ENCODE measurements at places on chromosomes 7 and 10.

GRCh38 chr10:22230158-22230833 is 12.5 kb upstream of the EBLN1 start:
- no peak for DNase-seq

DNA sequence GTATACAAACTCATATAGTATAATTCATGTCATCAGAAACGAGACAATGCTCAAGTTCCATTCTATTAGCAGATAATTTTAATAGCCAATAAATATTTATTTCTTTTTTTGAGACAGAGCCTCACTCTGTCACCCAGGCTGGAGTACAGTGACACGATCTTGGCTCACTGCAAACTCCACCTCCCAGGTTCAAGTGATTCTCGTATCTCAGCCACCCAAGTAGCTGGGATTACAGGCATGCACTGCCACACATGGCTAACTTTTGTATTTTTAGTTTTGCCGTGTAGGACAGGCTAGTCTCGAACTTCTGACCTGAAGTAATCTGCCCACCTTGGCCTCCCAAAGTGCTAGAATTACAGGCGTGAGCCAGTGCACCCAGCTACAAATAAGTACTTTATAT is 45.7 kb downstream of the ORC5 start:
- DNase-seq, result no peak

GRCh38 chr10:107611115-107611514 is 446.6 kb upstream of the SORCS1 start:
- no peak for DNase-seq

DNA sequence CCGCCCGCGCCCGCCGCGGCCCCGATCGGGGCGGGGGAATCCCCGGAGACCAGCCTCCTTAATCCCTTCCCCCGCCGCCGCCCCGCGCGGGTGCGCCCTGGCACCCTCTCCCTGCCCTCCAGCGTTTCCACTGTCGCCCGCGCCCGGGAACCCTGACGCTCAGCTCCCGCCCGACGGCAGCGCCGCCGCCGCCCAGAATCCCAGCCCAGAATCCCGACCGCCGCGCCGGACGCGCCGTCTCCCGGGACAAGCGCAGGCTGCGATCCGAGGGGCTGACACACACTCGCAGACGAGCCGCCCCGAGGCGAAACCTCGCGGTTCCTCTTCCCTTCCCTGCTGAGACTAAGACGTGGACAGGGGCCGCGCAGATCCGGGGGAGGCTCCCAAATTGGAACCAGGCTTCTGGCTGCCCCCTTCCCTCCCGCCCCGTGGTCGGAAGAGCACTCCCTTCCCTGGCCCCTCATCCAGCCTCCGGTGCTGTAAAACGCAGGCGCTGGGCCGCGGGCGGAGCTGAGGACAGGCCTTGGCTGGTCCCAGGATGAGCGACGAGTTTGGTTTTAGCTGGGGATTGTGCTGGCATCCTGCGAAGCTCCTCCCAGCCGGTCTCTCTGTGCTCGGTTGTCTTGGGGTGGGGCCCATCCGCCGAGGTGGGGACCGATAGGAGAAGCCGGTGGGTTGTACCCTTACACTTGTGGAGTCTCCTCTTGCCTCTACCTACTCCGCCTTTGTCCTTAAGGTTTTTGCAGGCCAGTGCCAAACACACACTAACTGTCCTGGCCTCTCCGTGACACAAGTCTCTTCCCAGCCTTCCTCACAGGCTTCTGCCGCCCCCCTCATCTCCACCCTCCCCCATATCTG is 1.1 kb downstream of the MARVELD1 start:
- DNase-seq, result no peak

GRCh38 chr7:96548664-96549063 is 161.0 kb downstream of the SEM1 start:
- no peak for DNase-seq

- DNase-seq, result no peak
Observed at GRCh38 chr7:15411019-15411418, 150.8 kb downstream of the AGMO start.

- DNase-seq, result no peak
Observed at GRCh38 chr10:114990991-114991390, 53.0 kb downstream of the TRUB1 start.

GRCh38 chr7:68420342-68421192 is 1177.7 kb upstream of the AUTS2 start:
- DNase-seq, result no peak

GRCh38 chr7:82172017-82172416 is 271.6 kb downstream of the CACNA2D1 start:
- no peak for DNase-seq

- DNase-seq, result no peak
Observed at GRCh38 chr7:151805191-151805590, 71.7 kb downstream of the PRKAG2 start.

DNA sequence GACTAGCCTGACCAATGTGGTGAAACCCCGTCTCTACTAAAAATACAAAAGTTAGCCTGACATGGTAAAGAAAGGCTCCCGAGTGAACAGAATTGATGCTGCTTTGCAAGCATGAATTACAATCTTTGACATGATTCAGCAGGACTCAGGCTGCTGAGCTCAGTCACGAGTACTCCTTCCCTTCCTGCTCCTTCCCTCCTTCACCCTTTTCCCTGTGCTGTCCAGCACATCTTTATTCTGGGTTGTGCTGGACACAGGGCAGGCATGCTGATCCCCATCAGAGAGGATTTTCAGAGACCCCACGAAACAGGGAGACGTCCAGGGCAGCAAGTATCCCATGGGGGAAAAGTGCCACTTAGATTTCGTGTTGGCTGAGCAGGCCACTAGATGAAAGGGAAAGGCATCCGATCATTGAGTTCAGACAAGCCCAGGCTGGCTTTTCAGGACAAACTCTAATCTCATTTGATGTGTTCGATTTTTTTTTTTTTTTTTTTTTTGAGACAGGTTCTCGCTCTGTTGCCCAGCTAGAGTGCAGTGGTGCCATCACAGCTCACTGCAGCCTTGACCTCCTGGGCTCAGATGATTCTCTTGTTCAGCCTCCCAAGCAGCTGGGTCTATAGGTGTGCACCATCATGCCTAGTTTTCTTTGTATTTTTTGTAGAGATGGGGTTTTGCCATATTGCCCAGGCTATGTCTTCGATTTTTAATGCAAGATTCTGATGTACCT is 36.5 kb downstream of the BAMBI start:
- DNase-seq, result no peak

DNA sequence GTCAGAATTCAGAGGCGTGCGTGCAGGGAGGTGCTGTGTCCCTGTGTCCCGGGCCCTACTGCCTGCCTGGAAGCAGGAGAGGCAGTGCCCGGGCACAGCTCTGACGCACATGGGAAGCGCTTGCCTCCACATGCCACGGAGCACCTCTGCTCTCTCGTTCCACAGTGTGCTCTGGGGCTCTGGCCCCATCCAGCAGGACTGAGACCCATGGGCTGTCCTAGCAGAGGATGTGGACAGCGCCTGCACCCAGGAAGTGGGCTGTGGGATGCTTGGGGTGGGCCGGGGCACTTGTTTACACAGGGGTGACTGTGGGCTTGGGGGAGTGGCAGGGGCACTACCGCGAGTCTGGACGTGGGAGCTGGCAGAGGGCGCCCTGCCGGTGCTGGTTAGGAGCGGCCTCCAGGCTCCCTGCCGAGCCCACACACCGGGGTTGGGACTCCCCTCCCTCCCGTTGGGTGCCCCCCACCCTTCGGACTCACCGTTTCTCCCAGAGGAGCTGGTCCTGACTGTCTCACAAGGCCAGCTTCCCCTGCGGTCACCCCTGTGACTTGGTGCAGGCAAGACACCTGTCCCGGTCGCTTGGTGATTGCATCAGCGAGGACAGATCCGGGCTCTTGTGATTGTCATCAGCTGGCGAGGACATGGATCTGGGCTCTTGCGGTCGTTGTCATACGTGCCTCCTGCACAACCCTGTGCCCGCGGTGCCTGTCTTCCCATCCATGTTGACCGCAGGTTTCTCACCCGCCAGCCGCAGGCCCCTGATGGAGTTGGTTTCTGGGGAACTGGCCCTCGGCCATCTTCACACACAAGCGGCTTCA is 83.1 kb downstream of the NKX6-2 start:
- no peak for DNase-seq

DNA sequence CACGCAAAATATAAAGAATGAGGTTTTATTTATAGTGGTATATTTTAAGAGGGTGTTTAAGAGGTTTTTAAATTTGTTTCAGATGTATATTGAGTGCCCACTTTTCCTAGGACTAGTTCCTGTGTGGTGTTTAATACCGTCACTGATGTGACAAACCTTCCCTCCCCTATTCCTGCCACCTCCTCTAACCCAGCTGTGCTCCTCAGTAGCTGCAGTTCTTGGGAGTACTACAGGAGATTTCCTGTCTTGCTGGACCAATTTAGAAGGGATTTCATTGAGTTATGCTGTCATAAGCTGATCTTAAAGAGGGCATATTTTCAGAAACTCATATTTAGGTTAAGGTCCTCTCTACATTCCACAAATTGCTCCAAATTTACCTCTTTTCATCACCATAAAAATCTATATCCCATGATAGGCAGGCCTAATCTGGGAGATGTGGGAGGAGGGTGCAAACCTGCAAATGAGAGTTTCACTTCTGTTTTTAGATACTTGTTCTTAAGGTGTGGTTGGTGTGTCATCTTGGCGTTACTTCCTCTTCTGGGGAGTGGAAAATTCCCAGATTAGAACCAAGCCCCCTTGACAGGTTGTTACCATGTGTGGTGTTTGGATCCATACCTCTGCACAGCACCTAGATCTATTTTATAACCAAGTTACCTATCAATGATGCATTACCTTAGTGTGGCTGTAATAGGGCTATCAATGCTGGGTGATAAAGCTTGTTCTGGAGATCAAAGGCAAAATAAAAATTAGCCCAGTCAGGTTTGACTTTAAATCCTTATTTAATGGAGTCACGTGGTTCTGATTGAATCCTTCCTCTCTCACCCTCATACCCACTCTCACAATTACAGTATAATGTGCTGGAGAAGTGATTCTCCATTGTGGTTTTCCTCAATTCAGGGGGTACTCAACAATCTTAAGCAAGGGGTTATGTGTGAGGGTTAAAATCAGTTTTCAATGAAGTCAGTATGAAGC is 141.1 kb downstream of the CDK14 start:
- no peak for DNase-seq

DNA sequence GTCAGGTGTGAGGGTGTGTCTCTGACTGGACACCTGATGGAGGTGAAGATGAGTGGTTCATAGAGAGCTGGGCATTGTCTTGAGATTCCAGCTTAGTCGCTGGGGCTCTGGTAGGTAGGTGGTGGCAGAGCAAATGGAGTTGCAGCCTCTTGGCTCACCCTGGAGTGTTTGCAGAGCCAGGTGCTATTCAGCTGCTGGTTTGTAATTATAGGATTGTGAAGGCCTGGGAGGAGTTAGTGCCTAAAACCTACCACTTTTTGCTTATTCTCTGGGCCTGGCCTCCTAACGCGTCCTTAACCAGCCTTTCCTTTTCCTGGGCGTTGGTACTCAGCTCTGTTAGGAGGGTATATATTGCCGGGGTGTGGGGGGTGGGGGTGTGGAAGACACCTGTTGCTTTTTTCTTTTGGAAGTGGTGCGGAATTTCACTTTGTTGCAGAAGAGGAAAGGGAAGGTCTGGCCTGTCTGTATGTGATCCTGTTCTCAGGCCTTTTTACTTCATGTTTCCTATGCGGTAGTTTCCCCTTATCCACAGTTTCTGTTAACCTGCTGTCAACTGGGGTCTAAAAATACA is 3.2 kb downstream of the PPRC1 start:
- DNase-seq, result no peak

DNA sequence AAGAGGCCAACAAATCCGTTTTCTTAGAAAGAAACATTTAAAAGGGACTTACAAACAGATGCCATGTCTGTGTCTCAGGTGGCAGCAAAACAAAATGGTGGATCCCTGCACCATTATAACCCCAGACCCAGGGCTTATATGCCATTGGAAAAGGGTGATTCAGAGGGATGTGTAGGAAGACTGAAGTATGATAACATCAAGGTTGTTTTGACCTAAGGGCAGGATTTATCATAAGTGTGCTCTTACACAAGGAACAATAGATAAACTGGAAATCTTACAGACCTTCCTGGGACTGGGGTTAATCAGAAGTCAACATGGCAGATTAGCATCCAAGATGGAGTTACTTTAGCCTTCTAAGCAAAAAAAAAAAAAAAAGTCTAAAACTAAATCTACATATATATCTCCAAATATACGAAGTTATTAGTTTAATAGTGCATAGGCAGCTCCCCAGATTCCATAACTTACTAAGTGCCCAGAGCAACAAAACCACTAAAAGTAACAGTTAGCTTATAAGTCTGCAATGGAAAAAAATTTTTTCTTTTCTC is 34.3 kb upstream of the WNT16 start:
- no peak for DNase-seq

DNA sequence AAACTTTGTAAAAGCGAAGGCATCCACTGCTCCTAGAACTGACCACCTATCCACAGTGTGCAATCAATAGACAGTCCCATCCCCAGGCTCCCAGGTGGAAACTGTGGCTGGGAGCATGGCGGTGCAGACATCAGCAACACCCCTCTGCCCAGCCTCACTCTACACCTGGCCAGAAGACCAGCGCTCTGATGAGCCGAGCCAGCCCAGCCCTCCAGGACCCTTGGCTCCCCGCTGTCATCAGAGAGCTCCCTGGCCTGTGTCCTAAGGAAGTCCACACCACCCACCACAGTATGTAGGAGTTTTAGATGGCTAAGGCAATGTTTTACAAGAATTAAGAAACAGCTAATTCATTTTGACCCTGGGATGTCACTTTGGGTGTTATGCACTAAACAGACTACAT is 81.0 kb downstream of the VOPP1 start:
- DNase-seq, result no peak

GRCh38 chr10:121165276-121165675 is 314.1 kb downstream of the WDR11 start:
- DNase-seq, result no peak

DNA sequence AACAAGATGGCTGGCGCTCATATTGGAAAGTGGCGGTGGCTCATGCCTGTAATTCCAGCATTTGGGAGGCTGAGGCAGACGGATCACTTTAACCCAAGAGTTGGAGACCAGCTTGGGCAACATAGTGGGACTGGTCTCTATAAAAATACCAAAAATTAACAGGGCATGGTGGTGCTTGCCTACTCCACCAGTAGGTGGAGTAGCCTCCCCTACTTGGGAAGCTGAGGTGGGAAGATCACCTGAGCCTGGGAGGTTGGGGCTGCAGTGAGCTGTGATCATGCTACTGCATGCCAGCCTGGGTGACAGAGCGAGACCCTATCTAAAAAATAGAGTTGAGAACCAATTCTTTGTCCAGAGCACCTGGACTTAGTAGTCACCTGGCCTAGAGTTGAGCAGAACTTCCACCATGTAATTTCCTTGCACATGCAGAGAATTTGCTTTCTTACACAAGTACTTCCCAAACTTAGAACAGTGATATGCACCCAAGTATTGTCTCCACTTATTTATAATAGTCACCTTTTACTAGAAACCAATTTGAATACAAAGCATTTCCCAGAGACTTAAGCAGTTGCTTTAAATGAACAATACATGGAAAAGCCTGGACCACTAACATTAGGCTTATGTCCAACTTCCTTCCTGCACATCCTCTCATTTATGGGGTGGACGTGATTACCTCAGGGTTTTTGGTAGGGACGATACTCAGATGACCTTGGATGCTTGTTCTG is 15.9 kb downstream of the LAMB4 start:
- DNase-seq, result no peak

- no peak for DNase-seq
Observed at GRCh38 chr7:106957766-106958165, 86.7 kb upstream of the PRKAR2B start.

- peak; percentile 83 for DNase-seq
Observed at GRCh38 chr7:130668258-130669084, at the start of gene COPG2. Gene COPG2, minus strand, starts transcription at chr7:130668748. Its CDS starts 80 bp downstream, at chr7:130668668.

GRCh38 chr10:104509981-104510380 is 131.1 kb upstream of the SORCS3 start:
- no peak for DNase-seq

- no peak for DNase-seq
Observed at GRCh38 chr10:15601819-15602218, 117.9 kb downstream of the ITGA8 start.

GRCh38 chr10:323651-324293 is 188.5 kb downstream of the ZMYND11 start:
- peak; percentile 29 for DNase-seq
